ENCODE measurements at places on chromosomes 7 and 10. TPM values are rescaled to one million over a fixed set of nuclear protein-coding genes. Genes with fewer than 3 reads are reported as not detected.

DNA sequence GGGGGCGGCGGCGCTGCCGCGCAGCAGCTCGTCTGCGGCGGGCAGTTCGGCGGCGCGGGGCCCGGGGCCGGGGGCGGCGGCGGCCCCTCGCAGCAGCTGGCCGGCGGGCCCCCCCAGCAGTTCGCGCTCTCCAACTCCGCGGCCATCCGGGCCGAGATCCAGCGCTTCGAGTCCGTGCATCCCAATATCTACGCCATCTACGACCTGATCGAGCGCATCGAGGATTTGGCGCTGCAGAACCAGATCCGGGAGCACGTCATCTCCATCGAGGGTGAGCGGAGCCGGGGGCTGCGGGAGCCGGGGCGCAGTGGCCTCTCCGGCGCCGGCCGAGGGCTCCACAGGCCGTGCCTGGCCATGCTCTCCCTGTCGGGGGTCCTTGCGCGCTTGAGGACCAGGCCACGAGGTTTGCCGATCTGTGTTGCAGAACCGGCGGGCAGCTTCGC, 548 bp downstream of the AGAP3 start:
- no peak for DNase-seq

GRCh38 chr7:35035511-35035961, 1.7 kb downstream of the DPY19L1 start:
- DNase-seq, result peak; percentile 24

DNA sequence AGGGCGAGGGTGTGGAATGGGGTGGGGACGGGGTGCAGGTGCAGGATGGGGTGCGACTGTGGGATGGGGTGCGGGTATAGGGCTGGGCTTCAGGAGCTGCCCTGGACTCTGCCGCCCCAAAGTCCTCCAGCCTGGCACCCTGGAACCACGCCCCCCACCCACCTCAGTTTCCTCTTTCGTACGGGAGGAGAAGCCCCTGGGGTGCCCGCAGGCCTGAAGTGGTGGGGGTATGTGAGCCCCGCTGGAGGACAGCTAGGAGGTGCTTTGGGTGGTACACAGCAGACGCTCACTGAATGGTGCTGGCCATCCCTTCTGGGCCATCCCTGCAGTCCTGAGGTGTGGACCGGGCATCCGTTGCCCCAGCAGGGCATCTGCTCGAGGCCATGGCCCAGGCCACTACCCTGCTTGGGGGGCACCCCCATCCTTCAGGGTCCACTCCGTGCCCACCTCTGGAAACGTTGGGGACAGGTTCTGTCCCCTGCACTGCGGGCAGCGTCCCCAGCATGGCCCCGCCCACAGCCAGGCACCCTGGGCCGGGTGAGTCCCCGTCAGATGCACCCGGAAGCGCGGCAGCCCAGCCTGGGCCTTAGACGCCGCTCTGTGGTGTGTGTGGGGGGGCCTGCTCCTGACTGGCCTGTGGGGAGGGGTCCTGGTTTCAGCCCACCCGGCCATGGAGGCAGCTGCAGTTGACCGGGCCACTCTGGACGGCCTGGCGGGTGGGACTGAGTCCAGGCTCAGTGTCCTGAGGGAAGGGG, 41.6 kb downstream of the UNCX start:
- DNase-seq, result no peak

DNA sequence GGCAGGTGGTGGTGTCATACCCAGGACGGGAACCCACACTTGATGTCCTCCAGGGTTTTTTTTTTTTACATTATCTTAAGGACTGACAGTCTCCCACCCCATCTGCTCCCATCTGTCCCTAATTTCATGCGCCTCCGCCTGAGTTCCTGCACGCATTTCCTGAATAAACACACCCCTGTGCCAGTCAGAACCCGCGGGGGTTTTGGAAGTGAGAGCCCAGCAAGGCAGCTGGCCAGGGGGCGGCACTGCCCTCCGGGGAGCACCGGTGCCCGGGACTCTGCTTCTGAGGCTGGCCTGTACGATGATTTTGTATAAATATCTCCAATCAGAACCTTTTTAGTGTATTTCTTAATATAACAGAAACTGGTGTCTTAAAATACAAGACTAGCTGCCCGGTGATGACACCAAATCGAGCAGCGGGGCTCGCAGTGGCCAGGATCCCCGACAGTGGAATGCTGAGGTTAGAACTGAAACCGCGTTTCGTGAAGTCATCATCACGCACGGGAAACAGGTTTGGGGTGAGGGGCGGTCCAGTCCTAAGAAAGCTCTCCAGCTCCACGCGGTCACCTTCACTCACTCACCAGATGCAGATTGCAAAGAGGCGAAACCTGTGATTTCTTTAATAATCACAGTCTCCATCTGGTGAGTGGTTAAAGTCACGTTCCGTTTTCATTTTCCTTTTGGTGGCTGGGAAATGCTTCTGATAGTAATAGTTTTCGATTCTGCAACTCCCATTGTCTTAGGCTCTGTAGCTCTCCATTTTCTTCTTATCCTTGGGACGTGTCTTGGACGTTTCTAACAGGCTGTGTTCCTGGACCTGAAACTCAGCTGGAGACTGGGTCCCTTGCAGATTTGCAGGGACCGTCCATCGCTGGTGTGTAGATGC, 19.7 kb downstream of the BNIP3 start:
- no peak for DNase-seq

DNA sequence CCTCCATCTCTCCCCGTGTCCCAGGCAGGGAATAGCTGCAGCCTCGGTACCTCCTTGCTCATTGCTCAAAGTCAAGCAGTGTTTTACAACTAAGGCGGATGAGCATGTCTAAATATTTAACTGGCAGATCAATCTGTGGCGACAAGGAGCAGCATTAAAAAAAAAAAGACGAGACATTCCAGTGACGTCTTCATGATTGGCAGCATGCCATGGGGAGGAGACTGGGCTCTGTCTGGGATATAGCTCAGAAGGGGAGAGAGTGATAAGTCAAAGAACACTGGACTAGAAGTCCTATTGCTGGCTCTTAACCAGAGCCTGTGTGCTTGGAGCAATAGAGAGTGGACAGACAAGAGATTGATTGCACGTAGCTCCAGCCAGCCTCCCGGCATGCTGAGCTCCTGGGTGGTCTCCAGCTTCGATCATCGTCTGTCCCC, 287.5 kb upstream of the PODXL start:
- DNase-seq, result peak; percentile 86

Gene TCAF1
- total RNA-seq, result 64.5 TPM

Gene SPDYE2
- total RNA-seq, result not detected

Gene ADCY1
- 1.5 TPM for total RNA-seq
